NCI-H1105 (cell line): ENCODE measurements at places on chromosomes 7 and 10.

- no peak for DNase-seq
These were observed 1.0 kb downstream of the ATE1 start for GRCh38 chr10:121926671-121927317.

DNA sequence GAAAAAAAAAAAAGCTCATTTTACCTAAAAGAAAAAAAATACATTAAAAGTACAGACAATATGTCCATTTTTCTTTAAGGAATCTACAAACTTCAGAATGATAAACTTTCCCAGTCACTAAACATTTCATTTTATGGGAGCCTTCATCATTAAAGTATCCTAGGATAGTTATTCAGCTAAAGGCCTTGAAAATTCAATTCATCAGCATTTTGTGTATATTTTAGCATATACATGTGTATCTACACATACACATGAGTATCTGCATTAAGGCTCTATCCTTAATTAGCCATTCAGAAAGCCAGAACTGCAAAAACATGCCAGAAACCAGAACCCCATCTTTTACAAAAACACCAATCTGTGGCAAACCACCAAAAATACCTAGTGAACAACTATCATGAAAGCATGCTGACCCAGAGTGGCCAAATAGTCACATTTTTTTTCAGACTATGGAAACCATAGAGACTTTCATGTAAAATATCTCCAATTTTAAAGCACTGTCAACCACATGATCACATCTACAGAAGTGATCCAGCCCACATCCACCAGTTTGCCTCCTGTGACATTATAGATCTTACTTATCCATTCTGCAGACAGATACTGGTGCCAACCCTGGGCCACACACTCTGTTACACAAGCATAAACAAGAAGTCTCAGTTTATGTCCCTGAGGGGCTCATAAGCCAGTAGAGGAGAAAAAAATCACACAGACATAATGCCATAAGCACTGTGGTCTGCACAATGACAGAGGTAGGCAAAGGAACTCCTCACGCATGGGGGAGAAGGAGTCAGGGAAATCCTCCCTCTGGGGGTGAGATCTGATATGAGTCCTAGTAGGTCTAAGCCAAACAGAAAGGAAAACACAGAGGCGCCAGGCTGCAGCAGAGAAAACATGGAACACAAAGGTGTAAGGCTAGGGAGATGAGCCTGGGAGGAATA lies 79.2 kb downstream of the SRPK2 start:
- no peak for DNase-seq

DNA sequence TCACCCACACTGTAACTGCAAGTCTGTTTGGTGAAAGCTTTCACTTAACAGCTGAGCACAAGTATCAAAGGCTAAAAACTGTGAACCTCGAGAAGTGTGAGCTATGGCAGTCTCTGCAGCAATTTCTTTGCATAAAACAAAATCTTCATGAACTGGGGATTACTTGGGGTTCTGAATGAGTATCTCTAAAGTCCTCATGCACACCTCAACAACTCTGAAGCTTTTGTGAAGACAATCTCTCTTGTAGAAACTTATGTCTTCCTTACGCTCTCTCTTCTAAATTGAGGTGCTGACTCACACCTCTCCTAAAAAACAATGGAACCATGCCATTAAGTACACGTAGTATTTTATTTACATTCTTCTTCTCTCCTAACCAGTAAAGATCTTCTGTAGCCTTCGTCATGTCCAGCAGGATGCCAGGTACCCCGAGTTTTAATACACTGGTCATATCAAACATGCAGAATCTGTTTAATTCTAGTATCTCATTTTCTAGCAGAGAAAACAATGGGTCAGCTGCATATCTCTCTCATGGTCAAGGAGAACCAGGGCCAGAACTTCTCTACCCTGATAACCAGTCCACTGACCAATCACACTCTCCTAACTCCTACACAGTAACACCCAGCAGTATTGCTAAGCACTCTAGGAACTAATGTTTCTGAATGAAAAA lies 76.9 kb downstream of the UBE2H start:
- DNase-seq = no peak

DNA sequence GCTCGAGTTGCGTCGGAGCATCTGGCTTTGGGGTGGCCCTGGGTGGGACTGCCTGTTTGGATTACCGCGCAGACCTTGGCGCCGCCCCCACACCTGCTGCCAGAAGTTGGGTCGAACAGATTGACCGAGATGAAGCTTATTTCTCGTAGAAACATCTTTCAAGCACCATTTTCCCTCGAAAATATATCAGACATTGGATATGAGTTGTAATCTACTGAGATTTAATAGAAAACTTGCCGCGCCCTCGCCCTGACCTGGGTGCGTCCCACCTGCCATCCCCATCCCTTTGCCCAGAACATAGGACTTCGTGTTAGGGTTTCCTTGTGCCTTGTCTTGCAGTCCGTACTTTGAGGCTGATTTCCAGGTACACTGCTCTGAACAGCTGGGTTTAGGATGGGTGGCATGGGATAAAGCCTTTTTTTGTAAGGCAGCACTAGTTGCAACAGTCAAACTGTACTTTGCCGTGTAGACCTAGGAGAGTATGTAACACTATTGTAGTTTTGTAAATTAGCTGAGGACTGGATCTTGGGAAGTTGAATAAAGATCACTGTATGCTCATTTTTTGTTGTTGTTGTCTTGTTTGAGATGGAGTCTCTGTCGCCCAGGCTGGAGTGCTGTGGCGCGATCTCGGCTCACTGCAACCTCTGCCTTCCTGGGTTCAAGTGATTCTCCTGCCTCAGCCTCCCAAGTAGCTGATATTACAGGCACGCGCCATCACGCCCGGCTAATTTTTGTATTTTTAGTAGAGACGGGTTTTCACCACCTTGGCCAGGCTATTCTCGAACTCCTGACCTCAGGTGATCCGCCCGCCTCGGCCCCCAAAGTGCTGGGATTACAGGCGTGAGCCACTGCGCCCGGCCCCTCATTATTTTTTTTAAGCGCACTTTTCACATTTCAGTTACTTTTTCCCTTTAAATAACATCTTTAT lies 978 bp downstream of the OGDH start:
- DNase-seq = no peak

- DNase-seq = no peak
These were observed 261.1 kb downstream of the NRG3 start for GRCh38 chr10:82136103-82136502.

- no peak for DNase-seq
These were observed 401 bp downstream of the LRRC27 start for GRCh38 chr10:132332433-132332754.

DNA sequence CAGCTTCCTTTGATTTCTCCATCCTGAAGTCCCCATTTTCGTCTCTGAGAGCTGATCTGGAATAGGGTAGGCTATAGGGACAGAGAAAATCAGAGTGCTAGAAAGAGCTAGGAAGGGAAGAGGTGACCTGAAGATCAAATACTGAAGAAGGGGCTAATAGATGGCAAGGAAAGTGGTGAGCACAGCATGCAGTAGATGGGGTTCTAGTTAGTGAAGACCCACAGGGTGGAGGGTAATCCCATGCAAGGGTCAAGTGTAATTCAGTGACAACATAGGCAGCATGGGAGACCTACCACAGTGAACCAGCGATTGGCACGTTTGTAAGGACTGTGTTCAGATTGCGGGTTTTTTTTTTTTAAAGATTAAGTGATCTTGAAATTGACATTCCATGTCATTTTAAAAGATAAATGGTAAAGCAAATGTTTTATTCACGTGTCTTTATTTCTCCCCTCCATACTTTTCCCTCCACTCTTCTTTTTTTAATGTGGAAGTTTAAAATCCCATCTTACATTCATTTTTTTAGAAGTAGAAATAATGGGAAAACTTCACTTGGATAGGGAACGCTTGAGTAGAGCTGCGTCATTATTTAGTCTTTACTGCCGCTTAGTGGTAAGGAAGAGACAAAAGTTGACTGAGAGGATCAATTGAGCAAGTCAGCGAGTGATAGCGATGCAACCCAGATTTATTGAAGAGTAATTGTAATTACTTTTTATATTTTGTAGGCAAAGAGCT lies 21.0 kb upstream of the ABI1 start:
- peak; percentile 12 for DNase-seq

- no peak for DNase-seq
These were observed 47.4 kb downstream of the CUL1 start for GRCh38 chr7:148746135-148746534.

- no peak for DNase-seq
These were observed 364.0 kb downstream of the REEP3 start for GRCh38 chr10:63885156-63885555.

GRCh38 chr7:50156706-50157105 lies 63.7 kb upstream of the ZPBP start:
- DNase-seq = no peak

DNA sequence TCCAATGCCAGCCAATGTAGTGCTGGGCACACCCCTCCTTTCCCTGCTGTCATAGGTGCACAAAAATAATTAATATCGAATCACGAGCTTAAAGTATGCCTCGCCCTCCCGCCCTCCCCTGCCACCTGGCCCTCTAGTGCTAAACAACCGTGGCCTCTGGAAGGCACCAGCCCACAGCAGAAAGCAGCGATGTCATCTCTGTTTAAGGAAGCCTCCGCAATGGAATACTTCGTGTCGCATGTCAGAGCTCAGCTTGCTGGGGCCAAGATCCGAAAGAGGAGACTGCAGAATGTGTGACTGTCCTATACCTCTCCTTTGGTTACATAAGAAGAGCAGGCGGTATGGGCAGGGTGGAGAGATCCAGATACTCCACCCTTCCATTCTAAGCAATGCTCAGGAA lies 71.5 kb downstream of the RHOBTB1 start:
- DNase-seq = no peak

GRCh38 chr7:69770613-69771012 lies 172.3 kb downstream of the AUTS2 start:
- no peak for DNase-seq

GRCh38 chr7:44384586-44385433 lies 59.4 kb upstream of the CAMK2B start:
- DNase-seq = no peak

- DNase-seq = peak; percentile 11
These were observed 537 bp downstream of the FOXK1 start for GRCh38 chr7:4682621-4683042.

DNA sequence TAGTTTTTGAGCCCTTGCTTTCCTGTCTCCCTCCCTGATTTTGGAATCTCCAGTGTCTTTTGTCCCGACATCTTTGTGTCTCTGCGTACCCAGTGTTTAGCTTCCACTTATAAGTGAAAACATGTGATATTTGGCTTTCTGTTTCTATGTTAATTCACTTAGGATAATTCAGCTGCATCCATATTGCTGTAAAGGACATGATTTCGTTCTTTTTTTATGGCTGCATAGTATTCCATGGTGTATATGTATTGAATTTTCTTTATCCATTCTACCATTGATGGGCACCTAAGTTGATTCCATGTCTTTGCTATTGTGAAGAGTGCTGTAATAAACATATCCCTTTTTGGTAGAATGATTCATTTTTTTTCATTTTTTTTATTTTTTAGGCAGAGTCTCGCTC lies 48.3 kb downstream of the ADK start:
- DNase-seq = no peak

DNA sequence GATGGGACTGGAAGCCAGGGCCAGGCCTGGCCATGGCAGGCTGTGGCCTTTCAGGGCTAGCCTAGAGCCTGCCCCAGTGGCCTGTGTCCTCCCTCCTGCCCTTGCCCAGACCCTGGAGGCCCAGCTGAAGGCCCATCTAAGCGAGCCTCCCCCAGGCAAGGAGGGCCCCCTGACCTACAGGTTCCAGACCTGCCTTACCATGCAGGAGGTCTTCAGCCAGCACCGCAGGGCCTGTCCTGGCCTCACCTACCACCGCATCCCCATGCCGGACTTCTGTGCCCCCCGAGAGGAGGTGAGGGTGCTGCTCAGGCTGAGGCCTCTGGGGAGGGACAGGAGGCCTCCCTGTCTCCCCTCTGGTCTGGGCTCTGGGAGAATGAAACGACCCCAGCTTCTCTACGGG lies 60.9 kb downstream of the PALD1 start:
- no peak for DNase-seq

- DNase-seq = no peak
These were observed 12.2 kb downstream of the PLAC9 start for GRCh38 chr10:80144696-80145131.

DNA sequence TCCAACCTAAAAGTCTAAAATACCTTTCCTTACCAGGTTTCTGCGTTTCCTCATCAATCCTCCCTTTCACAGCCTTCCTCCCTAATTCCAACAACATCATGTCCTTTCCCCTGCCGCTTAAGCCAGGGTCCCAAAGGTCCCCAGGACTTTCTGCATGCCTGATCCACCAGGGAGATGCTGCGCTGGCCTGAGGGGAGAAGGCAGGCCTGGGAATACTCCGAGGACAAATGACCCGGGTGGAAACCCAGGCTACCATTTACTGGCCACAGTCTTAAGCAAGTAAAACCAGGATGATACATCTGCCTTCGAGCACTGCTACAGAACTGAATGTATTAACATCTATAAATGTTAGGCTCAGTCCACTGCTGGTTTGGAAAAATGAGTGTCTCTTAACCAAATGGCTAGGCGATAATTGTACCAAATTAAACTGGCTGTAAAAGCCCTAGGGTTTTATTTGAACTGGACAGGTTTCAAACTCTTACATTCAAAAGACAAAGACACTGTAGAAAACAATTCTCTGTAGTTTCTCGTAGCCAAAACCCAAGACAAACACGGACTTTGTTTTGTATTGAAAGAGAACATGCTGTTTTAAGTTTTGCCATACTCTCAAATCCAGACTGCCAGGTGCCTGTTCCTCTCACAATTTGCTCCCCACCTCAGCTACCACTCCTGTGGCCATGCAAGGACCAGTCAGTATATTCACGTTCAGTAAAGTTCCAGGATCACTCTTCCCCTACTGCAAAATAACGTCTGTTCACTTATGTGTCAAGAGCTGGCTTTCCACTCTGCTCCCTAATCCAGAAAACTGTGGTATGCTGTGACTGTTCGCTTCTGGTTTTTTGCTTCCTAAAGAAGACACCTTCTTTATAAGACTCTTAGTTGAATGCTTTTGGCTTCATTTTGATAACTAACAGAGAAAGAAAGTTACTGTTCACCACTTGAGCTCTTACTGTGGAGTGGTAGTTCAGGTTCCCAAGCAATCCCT lies 145.7 kb downstream of the RNF216 start:
- peak; percentile 44 for DNase-seq

DNA sequence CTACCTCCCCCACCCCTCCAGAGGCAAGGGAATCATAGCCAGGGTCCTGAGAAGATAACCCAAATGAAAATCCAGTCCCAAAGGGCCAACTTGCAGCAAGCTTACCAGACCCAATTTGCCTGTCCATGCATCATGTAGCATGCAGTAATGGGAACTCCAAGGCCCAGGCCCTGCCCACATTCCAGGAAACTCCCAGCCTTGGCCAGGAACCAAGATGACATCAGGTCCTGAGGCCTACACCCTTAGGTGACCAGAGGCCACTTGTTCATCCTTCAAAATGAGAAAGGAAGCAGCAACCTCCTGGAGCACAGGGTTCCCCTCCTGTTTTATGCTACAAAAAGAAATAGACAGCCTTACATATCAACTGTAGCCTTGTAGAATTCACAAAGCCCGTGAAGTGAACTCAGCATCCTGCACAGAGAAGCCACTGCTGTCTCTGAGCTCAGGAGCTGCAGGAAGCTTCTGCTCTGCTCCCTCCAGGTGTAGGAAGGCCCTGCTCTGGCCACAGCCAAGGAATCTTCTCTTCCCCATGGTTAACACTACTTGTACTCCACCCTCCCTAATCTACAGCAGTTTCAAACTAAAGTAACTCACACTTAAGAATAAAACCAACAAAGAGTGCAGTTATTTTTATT lies 30.3 kb upstream of the GRB10 start:
- DNase-seq = no peak

GRCh38 chr10:48501226-48501625 lies 103.6 kb downstream of the ARHGAP22 start:
- no peak for DNase-seq

GRCh38 chr7:79507131-79507530 lies 53.7 kb upstream of the MAGI2 start:
- DNase-seq = no peak
